Omental fat pad (tissue), 4 donors: ENCODE measurements at places on chromosomes 11 and 22. TPM values are rescaled to one million over a fixed set of nuclear protein-coding genes. Genes with fewer than 3 reads are reported as not detected.

ANO9 gene
- 3.6 TPM for total RNA-seq

- DNase-seq, result no peak
These were observed 6.0 kb upstream of the DEUP1 start for GRCh38 chr11:93324500-93324899.

KIF18A gene
- total RNA-seq, result 1.7 TPM

LINC01488 gene
- total RNA-seq, result not detected

- DNase-seq, result no peak
These were observed 68.7 kb downstream of the WT1 start for GRCh38 chr11:32366666-32367065.

CHST1 gene
- 2.9 TPM for total RNA-seq
